NCI-H226 (cell line): ENCODE measurements at places on chromosomes 7 and 10.

GRCh38 chr7:128318691-128319090, 25.0 kb downstream of the RBM28 start:
- no peak for DNase-seq

DNA sequence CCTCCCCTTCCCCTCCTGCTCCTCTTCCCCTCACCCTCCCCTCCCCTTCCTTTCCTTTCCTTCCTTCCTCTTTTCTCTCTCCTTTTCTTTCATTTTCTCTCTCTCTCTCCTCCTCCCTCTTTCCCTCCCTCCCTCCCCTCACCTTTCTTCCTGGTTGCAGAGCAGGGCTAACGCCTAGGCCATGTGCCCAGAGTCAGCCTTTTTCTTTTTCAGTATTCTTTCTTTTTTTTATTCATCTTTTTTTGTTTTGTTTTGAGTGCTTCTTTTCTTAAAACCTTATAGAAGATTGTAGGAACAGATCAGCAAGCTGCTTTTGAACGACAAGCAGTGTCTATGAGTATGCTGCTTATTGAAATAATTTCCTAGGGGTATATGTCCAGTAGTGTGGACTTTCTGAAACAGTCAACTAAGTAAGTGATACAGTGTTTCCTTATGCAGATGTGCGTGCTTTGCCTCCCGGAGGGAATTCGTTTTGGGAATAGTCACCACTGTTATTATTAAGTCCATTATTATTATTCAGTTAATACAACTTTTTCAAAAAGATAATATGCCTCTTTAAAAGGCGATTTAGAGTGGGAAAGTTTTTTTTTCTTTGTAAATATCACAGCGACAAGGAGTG, 219.2 kb downstream of the CAMK1D start:
- no peak for DNase-seq

DNA sequence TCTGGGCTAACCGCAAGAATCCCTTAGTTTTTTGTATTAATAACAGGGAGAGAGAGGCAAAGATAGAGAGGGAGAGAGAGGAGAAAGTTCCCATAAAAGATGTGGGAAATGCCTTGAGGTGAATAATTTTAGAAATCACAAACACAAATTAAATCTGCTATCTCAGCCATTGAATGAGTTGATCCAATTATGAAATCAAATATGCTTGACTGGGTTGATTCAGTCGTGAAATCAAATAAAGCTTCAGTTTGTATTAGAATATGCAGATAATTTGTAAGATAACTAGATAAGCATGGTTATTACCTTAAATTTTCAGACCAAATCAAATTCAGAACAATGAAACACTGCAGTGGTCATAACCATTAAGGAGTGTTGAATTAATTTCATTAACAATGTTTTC, 68.9 kb downstream of the SEMA3A start:
- no peak for DNase-seq

DNA sequence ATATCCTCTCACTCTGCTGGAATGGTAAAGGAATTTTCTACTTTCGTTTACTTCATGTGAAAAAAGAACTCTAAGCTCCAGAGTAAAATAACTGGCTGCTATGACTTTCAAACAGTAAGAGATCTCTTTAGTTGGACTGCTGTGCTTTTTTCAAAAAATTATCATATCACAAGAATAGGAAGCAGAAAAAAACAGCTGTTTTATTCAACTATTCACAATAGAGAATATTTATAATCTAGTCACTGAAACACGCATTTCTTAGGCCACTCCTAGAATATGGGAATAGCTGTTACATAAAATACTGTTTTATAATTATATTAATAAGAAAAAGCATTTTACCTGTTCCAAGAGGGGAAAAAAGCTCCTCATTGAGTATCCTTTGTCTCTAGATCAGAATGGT, 29.7 kb downstream of the NOC3L start:
- no peak for DNase-seq

GRCh38 chr7:142352543-142352942, 94.7 kb upstream of the PRSS58 start:
- no peak for DNase-seq

DNA sequence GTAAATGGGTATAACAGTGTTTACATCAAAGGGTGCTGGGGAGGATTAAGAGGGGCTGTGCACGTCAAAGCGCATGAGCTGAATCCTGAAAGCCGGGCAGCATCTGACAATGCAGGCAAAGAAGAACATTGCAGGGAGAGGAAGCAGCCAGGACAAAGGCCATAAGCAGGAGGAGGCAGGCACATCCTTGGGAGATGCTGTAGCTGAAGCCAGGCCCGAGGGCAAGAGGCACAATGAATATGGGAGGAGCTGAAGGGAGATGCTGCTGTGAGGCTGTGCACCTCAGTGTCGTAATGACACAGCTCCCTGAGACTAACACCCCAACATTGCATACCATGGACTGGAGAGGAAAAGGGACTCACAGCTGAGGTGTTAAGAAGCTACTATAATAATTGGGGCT, 129.2 kb downstream of the BTAF1 start:
- DNase-seq: no peak

DNA sequence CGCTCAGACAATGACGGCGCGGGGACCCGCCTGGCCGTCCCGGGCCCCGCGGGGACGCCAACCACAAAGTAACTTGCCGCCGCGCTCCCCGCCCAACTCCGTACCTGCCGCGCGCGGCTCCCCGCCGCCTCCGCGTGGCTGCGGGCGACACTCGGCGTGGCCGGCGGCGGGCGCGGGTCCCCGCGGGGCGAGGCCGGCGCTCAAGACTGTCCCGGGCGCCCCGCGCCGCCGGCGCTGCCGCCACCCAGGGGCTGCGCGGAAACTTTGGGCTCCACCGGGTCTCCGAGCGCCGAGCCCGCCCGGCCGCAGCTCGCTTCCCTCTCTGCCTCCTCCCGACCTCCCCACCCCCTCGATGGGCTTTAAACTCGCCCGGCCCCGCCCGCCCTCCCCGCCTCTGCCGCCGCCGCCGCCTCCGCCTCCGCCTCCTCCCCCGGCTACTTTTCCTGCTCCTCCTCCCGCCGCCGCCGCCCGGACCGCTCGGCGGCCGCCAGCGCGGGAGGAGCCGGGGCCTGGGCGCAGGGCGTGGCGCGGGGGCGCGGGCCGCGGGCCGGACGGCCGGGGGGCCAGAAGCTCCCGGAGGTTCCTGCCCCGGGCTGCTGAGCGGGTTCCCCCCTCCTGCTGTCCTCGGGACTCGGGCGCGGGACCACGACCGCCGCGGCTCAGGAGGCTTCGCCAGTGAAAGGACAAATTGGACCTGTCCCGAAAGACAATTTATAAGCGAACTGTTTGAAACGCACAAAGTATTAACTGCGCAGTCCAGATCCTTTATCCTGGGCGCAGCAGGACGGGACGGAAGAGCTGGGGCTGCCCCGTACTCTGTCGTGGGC, 10.6 kb upstream of the GRB10 start:
- peak; percentile 46 for DNase-seq

GRCh38 chr10:60257767-60258428, 131.8 kb downstream of the ANK3 start:
- no peak for DNase-seq

- DNase-seq: no peak
Measured at GRCh38 chr10:3949711-3950110, 164.7 kb upstream of the KLF6 start.

DNA sequence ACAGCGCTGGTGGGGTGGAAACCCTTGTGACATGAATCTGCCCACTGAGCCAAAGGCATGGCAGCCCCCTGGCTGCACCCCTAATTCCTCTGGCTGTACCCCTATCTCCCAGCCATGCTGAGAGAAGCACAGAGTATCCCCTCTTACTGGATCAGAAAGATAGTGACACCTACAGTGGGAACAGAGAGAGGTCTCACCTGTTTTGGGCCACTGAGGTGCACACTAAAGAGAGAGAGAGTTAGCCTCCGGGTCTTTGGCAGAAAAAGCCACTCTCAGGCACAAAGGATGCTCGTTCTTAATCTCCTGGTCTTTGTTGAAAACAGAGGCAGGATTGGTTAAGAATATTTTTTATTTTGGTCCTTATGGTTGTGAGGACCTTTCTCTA, 11.3 kb downstream of the TSPAN14 start:
- DNase-seq: no peak

GRCh38 chr7:151902311-151902710, 25.4 kb upstream of the PRKAG2 start:
- DNase-seq: no peak

DNA sequence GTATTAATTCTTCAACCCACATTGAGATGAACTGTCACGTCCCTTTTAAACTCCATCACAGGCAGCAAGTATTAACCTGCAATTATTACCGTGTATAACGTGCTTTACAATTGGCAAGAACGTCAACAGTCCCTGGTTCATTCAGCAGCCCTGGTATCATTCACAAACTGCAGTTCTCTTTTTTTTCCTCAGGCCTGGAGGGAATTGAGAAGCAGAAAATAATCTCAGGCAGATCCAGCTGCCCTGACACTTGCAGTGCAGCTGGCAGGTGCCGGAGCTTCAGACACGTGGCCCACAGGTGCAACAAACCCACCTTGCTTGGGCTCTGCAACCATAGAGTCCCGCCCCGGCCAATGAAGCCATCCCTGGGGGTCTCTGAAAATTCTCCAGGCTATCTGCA, 137.3 kb downstream of the PLXNA4 start:
- DNase-seq: no peak

- peak; percentile 24 for DNase-seq
Measured at GRCh38 chr10:120423431-120424197, 33.4 kb upstream of the PLPP4 start.

DNA sequence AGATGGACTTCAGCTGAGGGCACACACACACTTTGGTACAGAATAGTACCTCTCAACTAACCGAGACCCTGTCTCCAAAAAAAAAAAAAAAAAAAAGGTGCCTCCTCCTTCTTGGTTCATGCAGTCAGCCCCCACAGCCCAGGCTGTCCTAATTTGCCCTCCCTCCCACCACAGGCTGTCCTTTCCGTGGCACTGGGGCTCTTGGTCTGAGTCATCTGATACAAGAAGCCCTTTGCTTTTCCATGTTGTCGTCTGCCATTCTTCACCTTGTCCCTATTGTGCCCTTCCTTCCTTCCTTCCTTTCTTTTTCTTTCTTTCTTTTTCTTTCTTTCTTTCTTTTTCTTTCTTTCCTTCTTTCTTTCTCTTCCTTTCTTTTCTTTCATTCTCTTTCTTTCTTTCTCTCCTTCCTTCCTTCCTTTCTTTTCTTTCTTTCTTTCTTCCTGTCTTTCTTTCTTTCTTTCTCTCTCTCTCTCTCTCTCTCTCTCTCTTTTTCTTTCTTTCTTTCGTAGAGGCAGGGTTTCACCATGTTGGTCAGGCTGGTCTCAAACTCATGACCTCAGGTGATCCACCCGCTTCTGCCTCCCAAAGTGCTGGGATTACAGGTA, 96.0 kb upstream of the IKZF1 start:
- no peak for DNase-seq

DNA sequence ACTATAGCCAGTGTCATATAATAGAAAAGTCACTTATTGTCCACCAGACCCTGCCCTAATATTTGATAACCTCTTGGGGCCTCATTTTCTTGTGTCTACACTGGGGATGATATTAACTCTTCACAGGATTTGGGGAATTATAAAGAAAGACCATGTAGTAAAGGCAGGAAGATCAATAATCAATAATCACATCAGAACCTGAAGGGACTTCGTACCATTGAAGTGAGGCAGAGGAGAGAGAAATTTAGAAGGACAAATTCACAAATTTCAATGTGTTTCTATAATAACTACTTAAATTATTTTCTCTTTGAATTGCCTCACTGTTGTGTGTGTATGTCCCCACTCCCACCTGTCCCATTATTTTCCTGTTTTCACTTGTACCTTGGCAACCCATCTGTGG, 10.7 kb upstream of the SGMS1 start:
- no peak for DNase-seq

DNA sequence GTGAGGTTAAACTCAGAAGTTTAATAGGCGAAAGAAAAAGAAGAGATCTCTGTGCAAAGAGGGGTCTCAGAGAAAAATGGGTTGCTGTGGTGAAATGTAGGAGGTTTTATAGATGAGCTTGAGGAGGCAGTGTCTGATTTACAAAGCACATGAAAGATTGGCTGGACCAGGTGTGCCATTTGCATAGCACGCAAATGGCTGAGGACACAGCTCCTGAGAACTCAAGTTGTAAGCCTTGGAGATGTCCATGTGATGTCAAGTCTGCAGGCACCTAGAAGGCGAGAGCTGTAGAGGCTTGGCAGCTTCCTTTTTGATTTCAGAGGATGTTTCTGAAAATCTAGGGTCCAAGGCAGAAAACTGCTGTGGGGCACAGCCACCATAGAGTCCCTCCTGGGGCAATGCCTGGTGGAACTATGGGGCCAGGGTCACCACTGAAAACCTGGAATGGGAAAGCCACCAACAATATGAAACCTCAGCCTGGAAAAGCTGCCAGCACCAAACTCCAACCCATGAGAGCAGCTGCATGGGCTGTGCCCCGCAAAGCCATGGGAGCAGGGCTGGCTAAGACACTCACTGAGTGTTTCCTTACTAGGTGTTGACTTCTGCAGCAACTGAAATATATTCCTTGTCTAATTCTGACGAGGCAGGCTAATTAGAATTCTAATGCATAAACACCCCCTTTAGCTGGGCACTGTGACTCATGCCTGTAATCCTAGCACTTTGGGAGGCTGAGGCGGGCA, 96.9 kb upstream of the TNS3 start:
- DNase-seq: no peak

DNA sequence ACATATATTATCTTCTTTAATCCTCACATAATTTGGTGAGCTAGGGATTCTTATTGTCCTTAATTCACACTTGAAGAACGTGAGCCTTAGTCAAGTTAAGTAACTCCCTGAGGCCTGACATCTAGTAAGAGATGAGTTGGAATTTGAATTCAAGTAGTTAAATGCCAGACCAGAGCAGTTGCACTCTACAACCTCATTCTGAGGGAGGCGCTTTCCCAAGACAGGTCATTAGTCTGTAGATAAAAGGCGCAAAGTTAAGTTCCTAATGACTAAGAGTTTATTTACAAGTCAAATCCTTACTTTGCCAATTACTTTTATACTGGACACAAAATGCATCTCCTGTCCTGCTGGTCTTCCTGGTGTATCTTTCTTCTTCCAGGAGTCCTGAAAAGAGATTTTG, 3.6 kb upstream of the EXOC6 start:
- no peak for DNase-seq

GRCh38 chr7:11787534-11787933, 44.5 kb downstream of the THSD7A start:
- no peak for DNase-seq

GRCh38 chr7:86867163-86867762, 192.2 kb downstream of the ELAPOR2 start:
- DNase-seq: no peak

GRCh38 chr7:23422909-23423308, 47.4 kb downstream of the IGF2BP3 start:
- DNase-seq: no peak

DNA sequence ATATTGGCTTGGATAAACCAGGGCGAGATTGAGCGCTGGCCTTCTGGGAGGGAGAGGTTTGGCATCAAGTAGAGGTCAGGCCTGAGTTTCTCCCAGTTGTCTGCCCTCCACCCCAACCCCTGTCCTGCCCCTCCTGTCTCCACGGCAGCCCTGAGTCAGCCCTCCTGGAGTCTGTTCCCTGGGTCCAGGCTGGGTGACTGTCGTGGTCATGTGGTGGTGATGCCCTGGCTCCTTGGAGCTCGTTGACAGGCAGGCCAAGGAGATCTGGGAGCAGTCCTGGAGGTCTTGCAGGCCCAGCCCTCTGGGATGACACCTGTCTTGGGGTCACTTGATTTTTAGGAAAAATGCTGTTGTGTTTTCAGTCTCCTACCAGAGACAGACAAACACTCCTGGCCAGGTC, 53.6 kb upstream of the PODXL start:
- DNase-seq: no peak

GRCh38 chr10:63673246-63673645, 152.0 kb downstream of the REEP3 start:
- DNase-seq: no peak

GRCh38 chr7:44149571-44150465, 8.7 kb upstream of the MYL7 start:
- no peak for DNase-seq

GRCh38 chr10:117546581-117547015, 4.1 kb downstream of the EMX2 start:
- DNase-seq: no peak
